ENCODE measurements at places on chromosomes 2 and 18.

GRCh38 chr18:62026586-62026985 lies 133.8 kb upstream of the RNF152 start:
- peak; percentile 86 for DNase-seq

GRCh38 chr2:151103551-151103950 lies 158.1 kb downstream of the RBM43 start:
- no peak for DNase-seq

GRCh38 chr2:26299471-26300101 lies 46.4 kb upstream of the SELENOI start:
- peak; percentile 60 for DNase-seq

DNA sequence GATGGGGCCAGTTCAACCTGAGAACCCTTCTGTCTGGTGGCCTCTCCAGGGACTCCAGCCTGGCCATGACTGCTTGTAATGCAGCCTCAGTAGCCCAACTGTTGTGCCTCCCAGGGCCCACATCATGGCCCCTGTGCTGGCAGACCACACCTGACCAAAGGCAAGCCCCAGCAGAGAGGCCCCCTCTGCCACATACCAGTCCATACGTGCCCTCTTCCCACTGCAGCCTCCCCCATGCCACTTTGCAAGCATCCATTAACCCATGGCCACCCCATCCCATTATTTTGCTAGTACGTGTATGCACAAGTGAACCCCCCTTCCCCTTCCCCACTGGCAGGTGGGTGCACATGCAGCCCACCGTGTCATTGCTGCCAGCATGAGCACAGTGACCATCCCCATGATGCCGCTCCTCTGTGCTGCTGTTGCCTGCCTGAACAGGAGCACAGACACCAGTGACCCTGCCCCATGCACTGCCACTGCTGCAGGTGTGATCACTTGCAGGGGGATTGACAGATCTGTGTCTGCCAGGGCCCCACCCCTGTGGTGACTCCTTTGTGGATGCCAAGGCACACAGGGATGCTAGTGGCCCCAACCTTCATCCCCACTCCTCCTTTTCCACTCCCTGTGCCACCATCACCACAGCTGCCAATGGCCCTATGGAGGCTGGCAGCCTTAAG lies 330.0 kb upstream of the DSEL start:
- DNase-seq = no peak

- DNase-seq = no peak
Observed at GRCh38 chr2:64840426-64840881, 148.7 kb upstream of the SLC1A4 start.

DNA sequence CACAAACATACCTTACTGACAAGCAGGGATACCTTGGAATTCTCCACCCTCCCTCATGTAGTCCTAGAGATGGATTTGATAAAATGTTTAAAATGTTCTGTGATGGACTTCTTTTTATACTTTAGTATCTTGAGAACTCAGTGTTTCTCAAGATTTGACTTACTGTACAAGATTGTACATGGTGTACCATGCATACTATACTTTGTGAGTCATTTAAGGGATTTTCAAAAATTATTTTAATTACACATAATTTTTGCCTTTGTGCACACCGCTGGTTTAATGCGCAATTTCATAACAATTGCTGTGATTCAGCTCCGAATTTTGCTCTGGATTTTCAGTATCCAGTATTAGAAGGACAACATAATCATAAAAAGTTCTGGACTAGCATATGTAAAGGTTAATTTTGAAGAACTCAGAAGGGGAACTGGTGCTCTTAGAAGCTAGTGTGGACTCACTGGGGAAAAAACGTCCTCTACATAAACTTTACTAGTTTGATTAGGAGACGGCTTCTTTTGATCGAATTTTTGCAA lies 78.6 kb upstream of the ACSL3 start:
- no peak for DNase-seq

DNA sequence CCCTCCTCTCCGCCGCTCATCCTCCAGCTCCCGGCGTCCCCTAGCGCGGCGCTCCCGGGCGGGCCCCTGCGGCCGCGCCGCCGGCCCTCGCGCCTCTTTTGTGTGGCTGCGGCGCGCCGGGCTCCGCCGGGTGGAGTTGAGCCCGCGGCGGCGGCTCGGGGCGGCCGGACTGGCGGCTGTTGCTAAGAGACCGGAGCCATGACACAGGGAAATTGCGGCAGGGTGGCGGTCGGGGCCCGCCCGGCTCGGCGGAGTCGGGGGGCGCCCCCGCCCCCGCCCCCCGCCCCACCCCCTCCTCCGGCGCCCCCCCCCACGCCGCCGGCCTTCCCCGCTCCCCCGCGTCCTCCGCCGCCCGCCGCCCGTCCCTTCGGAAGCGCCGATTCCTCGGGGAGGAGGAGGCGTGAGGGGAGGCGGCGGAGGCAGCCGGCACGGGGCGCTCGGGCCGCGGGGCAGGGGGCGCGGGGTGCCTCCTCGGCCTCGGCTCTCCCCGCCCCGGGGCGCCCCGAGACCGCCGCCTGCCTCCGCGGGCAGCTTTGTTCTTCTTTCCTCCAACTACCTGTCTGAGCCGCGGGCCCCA lies at the start of gene TMEM200C:
Gene TMEM200C (minus strand): TSS at position 224 of the 577 bp plus-strand sequence. CDS start 3,459 bp downstream, outside the sequence.
- DNase-seq = no peak

DNA sequence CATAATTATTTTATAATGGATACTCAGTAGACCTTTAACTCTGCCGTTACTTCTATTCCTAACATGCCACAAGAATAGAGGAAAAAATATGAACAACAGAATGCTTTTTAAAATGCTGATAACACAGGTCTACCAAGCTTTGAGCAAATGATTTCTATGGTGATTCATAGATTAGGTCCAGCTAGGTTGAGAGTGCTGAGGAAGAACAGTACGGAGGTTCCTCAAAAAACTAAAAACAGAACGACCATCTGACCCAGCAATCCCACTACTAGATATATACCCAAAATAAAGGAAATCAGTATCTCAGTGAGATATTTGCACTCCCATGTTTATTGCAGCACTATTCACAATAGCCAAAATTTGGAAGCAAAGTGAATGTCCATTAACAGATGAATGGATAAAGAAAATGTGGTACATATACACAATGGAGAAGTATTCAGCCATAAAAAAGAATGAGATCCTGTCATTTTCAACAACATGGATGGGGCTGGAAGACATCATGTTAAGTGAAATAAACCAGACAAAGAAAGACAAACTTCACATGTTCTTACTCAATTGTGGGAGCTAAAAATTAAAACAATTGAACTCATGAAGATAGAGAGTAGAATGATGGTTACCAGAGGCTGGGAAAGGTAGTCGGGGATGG lies 111.6 kb upstream of the SERTAD2 start:
- DNase-seq = no peak

Data from epithelial cell of esophagus (primary cell).